ENCODE measurements at places on chromosomes 5 and 9.

- no peak for DNase-seq
Observed at GRCh38 chr9:13113751-13114150, 165.7 kb downstream of the MPDZ start.

GRCh38 chr9:71582347-71582746 is 186.0 kb downstream of the CEMIP2 start:
- DNase-seq, result no peak

GRCh38 chr5:11531811-11532555 is 372.3 kb downstream of the CTNND2 start:
- no peak for DNase-seq

DNA sequence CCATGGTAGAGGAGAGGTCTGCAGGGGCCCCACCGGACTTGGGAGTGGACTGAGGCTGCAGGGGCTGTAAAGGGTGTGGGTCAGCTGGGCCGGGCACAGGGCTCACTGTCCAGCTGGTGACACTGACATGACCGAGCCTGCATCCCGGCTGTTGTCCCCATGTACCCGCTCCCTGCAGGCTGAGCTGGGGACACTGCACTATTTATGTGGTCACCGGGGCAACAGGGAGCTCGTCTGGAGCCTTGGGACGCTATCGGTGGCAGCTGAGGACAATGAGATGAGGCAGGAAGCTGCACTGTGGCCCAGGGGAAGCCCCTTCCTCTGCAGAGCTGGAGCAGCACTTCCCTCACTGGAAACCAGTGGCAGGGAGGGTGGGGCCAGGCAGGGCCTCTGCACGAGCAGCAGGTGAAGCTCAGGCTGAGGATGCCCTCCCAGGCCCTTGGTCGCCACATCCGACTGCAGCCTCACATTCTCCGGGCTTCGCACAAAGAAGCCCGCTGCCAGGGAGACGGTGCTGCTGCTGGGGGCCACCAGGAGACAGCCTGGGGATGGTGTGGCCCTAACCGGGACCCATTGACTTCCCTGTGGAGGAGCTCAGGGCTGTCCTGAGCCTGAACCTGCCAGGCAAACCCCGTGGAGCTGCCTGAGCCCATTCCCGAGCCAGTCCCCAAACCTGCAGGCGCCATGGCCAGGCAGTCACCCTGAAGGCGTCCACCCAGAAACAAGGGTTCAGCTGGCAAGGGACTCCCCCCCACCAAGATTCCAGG is 26.4 kb downstream of the ZDHHC11B start:
- no peak for DNase-seq

- DNase-seq, result no peak
Observed at GRCh38 chr9:115114546-115114945, 3.4 kb downstream of the TNC start.

- no peak for DNase-seq
Observed at GRCh38 chr9:18238254-18238653, 235.7 kb upstream of the ADAMTSL1 start.

GRCh38 chr5:56350597-56351170 is 117.6 kb upstream of the ANKRD55 start:
- peak; percentile 60 for DNase-seq

DNA sequence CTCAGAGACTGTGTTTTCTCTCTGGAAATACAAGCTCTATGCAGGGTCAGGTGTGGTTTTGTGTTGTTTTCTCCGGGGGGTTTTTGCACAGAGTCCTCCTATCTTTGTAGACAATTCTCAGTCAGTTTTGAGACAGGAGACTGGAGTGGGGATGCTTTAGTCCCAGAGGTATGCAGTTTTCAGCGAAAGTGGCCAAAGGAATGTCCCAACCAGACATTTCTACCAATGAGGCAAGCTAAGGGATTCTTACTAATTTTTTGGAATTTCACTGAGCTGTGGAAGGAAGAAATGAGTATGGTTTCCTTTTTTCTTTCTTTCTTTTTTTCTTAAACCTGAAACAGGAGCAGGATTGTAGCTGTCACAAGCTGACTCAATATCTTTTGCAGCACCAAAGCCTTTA is 35.3 kb upstream of the PLPP1 start:
- peak; percentile 24 for DNase-seq

GRCh38 chr5:159824188-159825161 is 91.8 kb upstream of the ADRA1B start:
- no peak for DNase-seq

- no peak for DNase-seq
Observed at GRCh38 chr5:80435476-80435875, 27.6 kb downstream of the ZFYVE16 start.

- no peak for DNase-seq
Observed at GRCh38 chr5:162067655-162068411, at the start of gene GABRG2. Gene GABRG2 (plus strand): TSS chr5:162067773. CDS start chr5:162068000, 227 bp downstream.

- no peak for DNase-seq
Observed at GRCh38 chr9:98834386-98834785, 26.9 kb downstream of the GALNT12 start.

- no peak for DNase-seq
Observed at GRCh38 chr9:137453643-137454081, 5.5 kb downstream of the NSMF start.

DNA sequence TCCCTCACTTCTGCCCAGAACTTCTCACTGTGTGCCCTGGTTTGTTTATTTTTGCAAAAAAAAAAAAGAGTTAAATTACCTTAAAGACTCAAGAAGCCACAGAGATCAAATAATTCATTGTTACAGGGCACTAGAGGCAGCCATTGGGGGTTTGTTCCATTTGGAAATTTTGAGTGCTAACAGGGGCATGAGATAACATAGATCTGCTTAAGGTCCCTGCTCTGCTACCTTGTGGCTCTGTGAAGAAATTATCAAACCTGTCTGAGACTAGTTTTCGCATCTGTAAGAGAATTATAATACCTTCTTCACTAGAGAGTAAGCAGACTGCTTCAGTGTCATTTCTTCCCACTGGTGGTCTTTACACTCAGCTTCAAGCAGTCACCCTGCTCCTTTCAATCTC is 394 bp downstream of the TLR4 start:
- no peak for DNase-seq

- no peak for DNase-seq
Observed at GRCh38 chr5:72020161-72020983, 86.9 kb upstream of the MAP1B start.

- no peak for DNase-seq
Observed at GRCh38 chr5:146867996-146868708, 10.4 kb downstream of the PPP2R2B start.

Measured in GM04504 (cell line).